Thymus (tissue), 14 donors: ENCODE measurements at places on chromosomes 11 and 22. TPM values are rescaled to one million over a fixed set of nuclear protein-coding genes. Genes with fewer than 3 reads are reported as not detected.

- no peaks in the 10 kb centered on the region for H3K4me1 ChIP-seq
- no peak overlapping the region for H3K4me3 ChIP-seq
- H3K27ac ChIP-seq = no peak overlapping the region
Observed at GRCh38 chr11:92920331-92920730, 49.1 kb upstream of the MTNR1B start.

DNA sequence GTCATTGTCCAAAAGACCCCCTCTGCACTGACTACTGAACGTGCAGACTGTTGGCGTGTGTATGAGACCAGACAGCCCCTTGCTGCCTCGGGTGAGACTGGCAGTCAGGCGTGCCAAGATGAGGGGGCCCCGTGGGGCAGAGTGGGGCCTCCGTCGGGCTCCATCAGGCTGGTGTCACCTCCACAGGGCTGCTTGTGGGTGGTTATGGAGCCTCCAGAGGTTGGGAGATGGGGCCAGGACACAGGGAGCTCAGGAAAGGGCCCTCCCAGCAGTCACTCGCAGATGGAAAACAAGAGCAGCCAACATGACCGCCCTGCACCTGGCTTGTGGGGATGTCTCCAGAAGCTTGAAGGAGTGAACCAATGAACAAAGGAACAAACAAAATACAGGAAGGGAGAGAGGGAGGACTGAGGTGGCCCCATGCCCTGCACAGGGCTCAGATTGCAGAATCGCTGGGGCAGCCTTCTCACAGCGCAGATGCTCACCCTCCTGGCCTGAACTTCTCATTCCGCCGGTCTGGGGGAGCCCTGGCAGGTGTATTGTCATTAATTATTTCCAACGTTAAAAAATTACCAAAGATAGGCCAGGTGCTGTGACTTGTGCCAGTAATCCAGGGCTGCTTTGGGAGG is 5.5 kb upstream of the PHLDA2 start:
- H3K4me3 ChIP-seq = no peak overlapping the region
- peaks cover 12% of the 10 kb centered on the region for H3K4me1 ChIP-seq
- no peaks in the 10 kb centered on the region for H3K36me3 ChIP-seq
- H3K27me3 ChIP-seq = peaks cover 19% of the 10 kb centered on the region

- no peak for DNase-seq
- no peaks in the 10 kb centered on the region for H3K27me3 ChIP-seq
- H3K4me3 ChIP-seq = no peak overlapping the region
Observed at GRCh38 chr11:104000798-104001197, 35.6 kb upstream of the DDI1 start.

- H3K27me3 ChIP-seq = no peaks in the 10 kb centered on the region
- H3K36me3 ChIP-seq = peaks cover 59% of the 10 kb centered on the region
- H3K4me1 ChIP-seq = no peaks in the 10 kb centered on the region
- no peak overlapping the region for H3K27ac ChIP-seq
- no peak overlapping the region for H3K4me3 ChIP-seq
Observed at GRCh38 chr22:20060700-20061480, 19.2 kb upstream of the DGCR8 start.

Gene IL17REL
- polyA plus RNA-seq = 2.4 TPM

GRCh38 chr11:116563028-116563711 is 209.6 kb downstream of the BUD13 start:
- H3K4me1 ChIP-seq = no peaks in the 10 kb centered on the region
- H3K27me3 ChIP-seq = no peaks in the 10 kb centered on the region
- H3K4me3 ChIP-seq = no peak overlapping the region
- no peaks in the 10 kb centered on the region for H3K36me3 ChIP-seq
- H3K27ac ChIP-seq = no peak overlapping the region

DNA sequence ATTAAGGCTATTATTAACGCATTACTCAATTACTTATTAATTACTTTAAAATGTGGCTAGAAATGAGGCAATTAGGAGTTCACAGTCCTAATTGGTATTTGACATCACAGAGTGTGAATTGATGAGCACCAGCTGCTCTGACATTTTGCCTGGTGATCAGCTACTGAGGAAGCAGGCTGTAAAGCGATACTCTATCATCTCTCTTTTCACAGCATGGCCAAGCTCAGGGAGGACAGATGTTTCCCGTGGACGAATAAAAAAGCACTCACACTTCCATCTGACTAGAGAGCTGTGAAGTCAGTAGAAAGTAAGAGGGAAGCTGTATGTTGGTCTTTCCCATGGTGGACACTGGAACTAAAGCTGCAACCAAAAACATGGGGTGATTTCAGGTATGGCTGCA is 29.1 kb upstream of the SYT9 start:
- H3K4me3 ChIP-seq = no peak overlapping the region
- no peaks in the 10 kb centered on the region for H3K4me1 ChIP-seq
- no peak for DNase-seq
- no peaks in the 10 kb centered on the region for H3K27me3 ChIP-seq
- no peak overlapping the region for H3K27ac ChIP-seq

- H3K4me3 ChIP-seq = no peak overlapping the region
- H3K4me1 ChIP-seq = peaks cover 4% of the 10 kb centered on the region
- H3K27me3 ChIP-seq = no peaks in the 10 kb centered on the region
- DNase-seq = peak; percentile 34
- no peaks in the 10 kb centered on the region for H3K36me3 ChIP-seq
Observed at GRCh38 chr22:23119494-23120414, 22.0 kb downstream of the RSPH14 start.

- H3K27me3 ChIP-seq = no peaks in the 10 kb centered on the region
- H3K4me3 ChIP-seq = no peak overlapping the region
- H3K4me1 ChIP-seq = peaks cover 5% of the 10 kb centered on the region
Observed at GRCh38 chr11:462107-462890, 12.2 kb downstream of the PTDSS2 start.

Gene ARHGEF17
- 8.9 TPM for polyA plus RNA-seq

GRCh38 chr11:46761807-46762206 is 42.8 kb downstream of the F2 start:
- H3K4me1 ChIP-seq = no peaks in the 10 kb centered on the region
- H3K36me3 ChIP-seq = peaks cover 84% of the 10 kb centered on the region
- no peaks in the 10 kb centered on the region for H3K27me3 ChIP-seq
- no peak for DNase-seq
- H3K4me3 ChIP-seq = no peak overlapping the region
- H3K27ac ChIP-seq = no peak overlapping the region

- no peaks in the 10 kb centered on the region for H3K36me3 ChIP-seq
- peaks cover 15% of the 10 kb centered on the region for H3K4me1 ChIP-seq
- no peak overlapping the region for H3K27ac ChIP-seq
- DNase-seq = no peak
- H3K27me3 ChIP-seq = peaks cover 76% of the 10 kb centered on the region
- H3K4me3 ChIP-seq = peak overlapping the region; percentile 27
Observed at GRCh38 chr11:33867996-33868646, 23.8 kb downstream of the LMO2 start.

Gene TCN1
- polyA plus RNA-seq = 1.4 TPM

GRCh38 chr11:7534042-7534378 is 20.2 kb downstream of the PPFIBP2 start:
- H3K27me3 ChIP-seq = no peaks in the 10 kb centered on the region
- H3K36me3 ChIP-seq = no peaks in the 10 kb centered on the region
- H3K27ac ChIP-seq = no peak overlapping the region
- DNase-seq = no peak

DNA sequence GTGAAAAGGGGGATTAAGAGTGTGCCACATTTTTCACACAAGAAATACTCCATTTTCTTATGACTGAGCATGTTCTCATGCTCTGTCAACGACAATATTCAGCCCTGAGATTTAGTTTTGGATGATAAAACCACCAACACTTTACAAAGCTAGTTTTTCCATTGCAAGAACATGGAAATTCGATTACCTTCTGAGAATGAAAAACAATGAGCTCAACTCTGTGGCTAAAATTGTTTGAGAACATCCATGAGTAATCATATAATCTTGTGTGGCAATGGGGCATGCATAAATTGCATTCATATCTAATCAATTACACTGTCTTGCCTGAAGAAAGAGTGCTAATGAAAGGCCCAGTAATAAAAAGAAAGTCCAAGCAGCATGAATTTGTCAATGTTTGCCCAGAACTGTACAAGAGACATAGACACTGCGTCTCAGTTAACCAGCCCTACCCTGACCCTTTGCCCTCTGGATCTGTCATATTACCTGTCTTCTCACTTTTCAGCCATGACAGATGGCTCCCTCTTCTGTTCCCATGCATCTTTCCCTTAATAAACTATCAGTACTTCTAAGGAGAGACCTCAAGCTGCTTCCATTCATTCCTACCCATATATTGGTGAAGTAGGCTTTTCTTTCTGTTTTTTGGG is 253.4 kb downstream of the FAM76B start:
- no peaks in the 10 kb centered on the region for H3K4me1 ChIP-seq
- no peak overlapping the region for H3K4me3 ChIP-seq
- no peaks in the 10 kb centered on the region for H3K27me3 ChIP-seq
- H3K36me3 ChIP-seq = no peaks in the 10 kb centered on the region
- DNase-seq = no peak

- H3K4me3 ChIP-seq = no peak overlapping the region
- H3K27ac ChIP-seq = no peak overlapping the region
- no peak for DNase-seq
- no peaks in the 10 kb centered on the region for H3K27me3 ChIP-seq
Observed at GRCh38 chr11:742156-742546, 5.1 kb upstream of the TALDO1 start.

DNA sequence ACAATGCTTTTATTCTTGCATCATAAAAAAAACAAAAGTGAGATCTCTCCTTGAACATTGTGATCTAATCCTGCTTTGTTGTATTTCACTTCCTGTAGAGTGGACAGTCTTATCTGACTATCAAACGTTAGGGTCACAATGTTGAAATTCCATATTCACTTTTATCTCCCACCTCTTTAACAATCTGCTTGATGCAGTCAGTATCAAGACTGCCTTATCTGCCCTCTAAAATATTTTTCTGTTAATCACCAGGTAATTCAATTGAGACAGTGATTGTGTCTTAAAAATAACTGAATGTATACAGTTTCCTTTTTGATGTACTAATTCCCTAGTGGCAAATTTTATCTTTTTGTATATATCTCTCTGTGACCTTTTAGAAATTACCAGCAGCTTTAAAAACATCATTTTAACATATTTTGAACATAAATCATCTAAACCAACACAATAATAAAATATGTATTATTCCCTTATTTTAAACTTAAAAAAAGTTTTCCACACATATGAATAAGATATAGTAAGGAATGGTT is 143.1 kb upstream of the MPPED2 start:
- H3K4me1 ChIP-seq = no peaks in the 10 kb centered on the region
- H3K36me3 ChIP-seq = no peaks in the 10 kb centered on the region
- no peaks in the 10 kb centered on the region for H3K27me3 ChIP-seq
- no peak for DNase-seq
- no peak overlapping the region for H3K27ac ChIP-seq
- no peak overlapping the region for H3K4me3 ChIP-seq

GRCh38 chr22:25736378-25737011 is 5.5 kb upstream of the MYO18B start:
- peak overlapping the region; percentile 95 for H3K27ac ChIP-seq
- H3K36me3 ChIP-seq = no peaks in the 10 kb centered on the region
- no peak overlapping the region for H3K4me3 ChIP-seq
- H3K4me1 ChIP-seq = peaks cover 41% of the 10 kb centered on the region
- DNase-seq = peak; percentile 77

- H3K4me1 ChIP-seq = no peaks in the 10 kb centered on the region
- DNase-seq = no peak
- H3K27me3 ChIP-seq = no peaks in the 10 kb centered on the region
- no peak overlapping the region for H3K27ac ChIP-seq
- H3K36me3 ChIP-seq = no peaks in the 10 kb centered on the region
Observed at GRCh38 chr11:8381343-8381742, 117.7 kb upstream of the LMO1 start.

Gene TMEM86A
- polyA plus RNA-seq = 1.9 TPM

GRCh38 chr11:877565-877964 is 33.0 kb downstream of the CHID1 start:
- no peaks in the 10 kb centered on the region for H3K27me3 ChIP-seq
- H3K4me3 ChIP-seq = no peak overlapping the region
- peaks cover 23% of the 10 kb centered on the region for H3K36me3 ChIP-seq

Gene BACE1-AS
- 6.7 TPM for polyA plus RNA-seq

- peaks cover 23% of the 10 kb centered on the region for H3K27me3 ChIP-seq
- no peaks in the 10 kb centered on the region for H3K36me3 ChIP-seq
- no peak overlapping the region for H3K4me3 ChIP-seq
- no peak overlapping the region for H3K27ac ChIP-seq
Observed at GRCh38 chr11:73260127-73260457, 12.0 kb upstream of the P2RY6 start.

Gene APOBEC3B
- 9.2 TPM for polyA plus RNA-seq

- peaks cover 2% of the 10 kb centered on the region for H3K36me3 ChIP-seq
- no peak overlapping the region for H3K27ac ChIP-seq
- no peak overlapping the region for H3K4me3 ChIP-seq
- peaks cover 13% of the 10 kb centered on the region for H3K4me1 ChIP-seq
- no peaks in the 10 kb centered on the region for H3K27me3 ChIP-seq
Observed at GRCh38 chr11:94549146-94549545, 5.4 kb downstream of the FUT4 start.

- peaks cover 66% of the 10 kb centered on the region for H3K36me3 ChIP-seq
- no peak overlapping the region for H3K27ac ChIP-seq
- no peaks in the 10 kb centered on the region for H3K27me3 ChIP-seq
- H3K4me3 ChIP-seq = no peak overlapping the region
- no peak for DNase-seq
- no peaks in the 10 kb centered on the region for H3K4me1 ChIP-seq
Observed at GRCh38 chr11:62150887-62151736, 27.3 kb downstream of the INCENP start.

DNA sequence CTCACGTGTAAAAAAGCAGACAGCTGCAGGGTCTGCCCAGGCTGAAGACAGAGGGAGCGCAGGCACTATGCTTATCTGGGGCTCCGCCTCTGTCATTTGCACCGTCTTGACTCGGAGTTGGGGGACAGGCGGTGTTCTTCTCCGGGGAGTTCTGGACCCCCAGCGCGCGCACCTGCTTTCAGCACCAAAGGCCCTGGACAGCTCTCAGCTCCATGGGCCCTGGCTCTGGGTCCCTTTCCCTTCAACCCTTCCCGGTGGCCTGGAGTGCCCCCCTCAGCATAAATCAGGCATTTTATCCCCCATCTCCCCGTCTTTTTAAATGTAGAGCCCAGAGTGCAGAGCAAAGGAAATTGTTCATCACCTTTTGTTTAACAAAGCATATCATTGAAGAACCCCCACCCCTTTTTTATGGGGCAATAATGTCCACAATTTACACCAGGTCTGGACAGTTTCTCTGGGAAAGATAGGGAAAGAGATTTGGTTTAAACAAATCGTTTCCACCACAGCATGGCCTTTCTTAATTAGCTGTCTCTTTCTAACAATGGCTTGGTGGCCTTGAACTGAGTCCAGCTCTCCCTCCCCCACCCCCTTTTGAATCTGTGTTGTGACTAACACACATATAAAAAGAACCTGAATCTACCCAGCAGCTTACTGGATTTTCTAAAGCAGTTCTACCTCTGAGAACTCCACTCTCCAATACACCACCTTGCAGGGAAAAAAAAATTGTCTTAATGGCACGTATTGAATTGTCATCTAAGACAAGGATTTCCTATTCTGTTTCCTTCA is 1.7 kb downstream of the SEZ6L start:
- H3K4me3 ChIP-seq = no peak overlapping the region
- H3K27ac ChIP-seq = no peak overlapping the region
- H3K27me3 ChIP-seq = peaks cover 47% of the 10 kb centered on the region

GRCh38 chr22:35539910-35540594 is 579 bp upstream of the RASD2 start:
- H3K27ac ChIP-seq = no peak overlapping the region
- no peaks in the 10 kb centered on the region for H3K36me3 ChIP-seq
- no peak for DNase-seq
